NCI-H187 treated with DMSO at 0.1 percent for 48 hours (cell line): ENCODE measurements at places on chromosomes 2 and 18.

DNA sequence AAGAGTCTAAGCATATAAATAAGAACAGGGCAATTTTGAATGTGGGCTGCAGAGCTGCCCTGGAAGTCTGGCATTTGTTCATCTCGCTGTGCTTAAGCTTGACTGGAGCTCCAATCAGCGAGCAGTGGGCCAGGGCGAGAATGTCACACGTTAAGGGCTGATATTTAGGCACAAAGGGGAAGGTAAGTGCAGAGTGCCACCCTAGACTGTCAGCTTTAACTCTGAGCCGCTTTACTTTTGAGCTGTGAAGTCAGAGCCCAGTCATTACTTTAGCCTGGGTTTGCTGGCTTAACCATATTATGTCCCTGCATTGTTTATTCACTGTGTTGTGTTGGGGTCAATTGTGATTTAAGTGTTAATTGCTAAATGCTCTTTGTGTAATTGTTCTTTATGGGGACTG, 236.1 kb upstream of the SIX3 start:
- no peak for DNase-seq

DNA sequence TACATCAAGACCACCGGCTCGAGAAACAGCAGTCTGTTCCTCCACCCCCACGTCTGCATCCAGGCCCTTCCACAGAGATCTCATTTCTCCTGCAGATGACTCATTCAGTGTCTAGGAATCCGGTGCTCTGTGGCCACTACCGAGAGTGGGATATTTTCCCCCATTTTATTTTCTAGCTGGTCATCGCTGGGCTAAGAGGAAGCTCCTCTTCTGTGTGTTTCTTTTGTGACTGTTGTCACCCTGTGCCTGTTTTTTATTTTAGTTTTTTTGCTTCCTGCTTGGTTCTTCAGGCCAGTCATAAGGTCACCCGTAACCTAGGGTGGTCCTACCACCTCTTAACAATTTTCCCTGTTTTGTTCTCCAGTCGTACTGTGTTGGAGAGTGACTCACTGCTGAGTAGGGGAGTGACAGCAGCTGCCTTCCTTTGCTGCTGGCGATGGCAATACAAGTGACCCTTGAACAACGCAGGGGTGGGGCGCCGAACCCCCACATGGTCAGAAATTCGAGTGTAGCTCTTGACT, 6.7 kb downstream of the RAMP1 start:
- no peak for DNase-seq

GRCh38 chr2:97957432-97958183, 38.1 kb downstream of the TMEM131 start:
- no peak for DNase-seq

DNA sequence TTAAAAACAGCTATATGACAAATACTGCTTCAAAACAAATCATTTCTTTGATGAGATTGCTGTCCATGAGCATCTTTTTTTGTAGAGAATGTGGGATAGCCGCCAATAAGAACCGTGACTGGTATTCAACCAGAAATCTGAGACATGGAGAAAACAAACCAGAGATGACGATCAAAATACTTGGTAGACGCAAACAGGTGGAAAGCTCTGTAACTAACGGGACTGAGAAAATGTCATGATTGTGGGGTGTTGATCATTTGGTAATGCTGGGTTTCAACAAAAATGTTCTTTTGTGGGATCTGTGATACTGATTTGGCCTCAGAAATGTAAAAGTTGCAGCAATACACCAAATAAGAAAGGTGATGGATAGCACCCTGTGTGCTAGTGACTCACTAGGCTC, 364.8 kb downstream of the NYAP2 start:
- DNase-seq = no peak

- DNase-seq = no peak
Measured at GRCh38 chr18:62745089-62745751, 29.9 kb downstream of the PHLPP1 start.

GRCh38 chr18:63216516-63217311, 102.9 kb downstream of the BCL2 start:
- DNase-seq = no peak

GRCh38 chr2:121089166-121089510, 195.9 kb downstream of the TFCP2L1 start:
- no peak for DNase-seq

DNA sequence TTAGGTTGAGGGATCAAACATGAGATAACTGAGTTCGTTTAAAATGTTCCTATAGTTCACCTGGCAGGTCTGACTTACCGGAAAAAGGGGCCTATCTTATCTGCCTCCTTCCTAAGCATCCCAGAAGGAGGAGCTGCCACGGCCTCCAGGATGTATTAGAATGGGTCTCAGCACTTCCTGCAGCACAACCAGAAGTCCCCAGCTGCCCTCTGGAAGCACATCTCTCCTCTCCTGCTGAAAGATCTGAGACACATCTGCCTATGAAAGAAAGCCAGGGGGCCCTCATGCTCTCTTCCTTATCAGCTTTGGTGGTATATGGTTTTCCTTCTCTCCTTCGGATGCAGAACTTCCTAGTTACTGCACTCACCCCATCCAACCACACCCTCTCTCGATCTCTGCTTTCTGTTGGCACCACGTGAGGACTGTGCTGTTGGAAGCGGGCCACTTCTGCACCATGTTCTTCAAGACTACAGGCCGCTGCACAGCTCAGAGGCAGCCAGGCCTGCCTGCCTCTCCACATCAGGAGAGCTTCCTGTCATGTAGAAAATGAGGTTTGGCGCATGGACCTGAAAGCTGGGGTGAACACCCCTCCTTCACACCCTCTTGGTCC, 6.5 kb downstream of the IGFBP5 start:
- no peak for DNase-seq

DNA sequence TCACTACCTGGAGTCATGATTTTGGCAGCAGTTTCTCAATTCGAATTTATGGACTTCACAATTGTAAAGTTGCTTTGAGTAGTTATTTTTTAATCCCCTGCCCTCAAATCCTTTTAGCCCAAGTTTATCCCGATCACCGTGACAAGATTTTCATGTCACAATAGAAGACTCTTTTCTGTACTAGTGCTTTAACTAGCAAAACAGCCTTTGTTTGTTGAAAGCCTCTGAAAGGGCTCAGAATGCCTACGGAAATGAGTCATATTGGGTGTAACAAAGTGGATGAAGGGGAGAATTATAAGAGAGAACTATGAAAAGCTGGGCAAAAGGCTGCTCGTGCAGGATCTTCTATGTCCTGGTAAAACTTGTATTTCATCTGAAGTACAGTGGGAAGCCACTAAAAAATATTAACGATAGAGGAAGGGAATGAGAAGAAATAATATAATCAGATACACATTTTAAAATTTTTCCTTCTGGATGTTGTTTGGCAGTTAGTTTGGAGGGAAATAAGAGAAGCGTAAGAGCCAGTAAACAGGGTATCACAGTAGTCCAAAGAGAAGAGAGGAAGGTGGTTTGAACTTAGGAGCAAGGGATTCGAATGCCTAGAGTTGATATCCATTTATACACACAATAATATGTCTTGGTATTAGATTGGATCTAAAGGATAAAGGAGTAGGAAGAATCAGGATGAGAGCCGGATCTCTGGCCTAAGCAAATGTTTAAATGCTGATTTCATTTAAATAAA, 114.9 kb downstream of the GALNT13 start:
- DNase-seq = no peak

- DNase-seq = no peak
Measured at GRCh38 chr2:237359894-237360780, 53.8 kb downstream of the COL6A3 start.

GRCh38 chr2:239409976-239410375, 9.2 kb upstream of the HDAC4 start:
- no peak for DNase-seq

DNA sequence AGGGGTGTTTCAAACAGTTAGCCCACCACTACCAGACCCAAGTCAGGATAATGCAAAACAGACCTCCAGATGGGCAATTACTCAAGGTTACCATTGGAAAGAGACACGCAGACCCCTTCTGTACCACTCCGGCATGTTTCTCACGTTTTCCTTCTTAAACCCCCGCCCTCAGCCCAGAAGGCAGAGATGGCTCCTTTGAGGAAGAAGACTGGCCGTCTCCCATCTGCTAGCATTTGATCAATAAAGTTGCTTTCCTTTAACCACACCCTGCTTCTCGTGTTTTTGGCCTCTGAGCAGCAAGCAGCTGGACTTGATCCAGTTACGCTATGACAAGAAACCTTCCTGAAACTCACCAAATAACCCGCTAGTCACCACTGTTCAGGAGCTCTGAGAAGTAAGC, 1012.4 kb upstream of the GYPC start:
- DNase-seq = no peak

GRCh38 chr2:217186152-217186551, 326.3 kb upstream of the TNP1 start:
- no peak for DNase-seq

- no peak for DNase-seq
Measured at GRCh38 chr18:62767321-62767720, 52.0 kb downstream of the PHLPP1 start.

DNA sequence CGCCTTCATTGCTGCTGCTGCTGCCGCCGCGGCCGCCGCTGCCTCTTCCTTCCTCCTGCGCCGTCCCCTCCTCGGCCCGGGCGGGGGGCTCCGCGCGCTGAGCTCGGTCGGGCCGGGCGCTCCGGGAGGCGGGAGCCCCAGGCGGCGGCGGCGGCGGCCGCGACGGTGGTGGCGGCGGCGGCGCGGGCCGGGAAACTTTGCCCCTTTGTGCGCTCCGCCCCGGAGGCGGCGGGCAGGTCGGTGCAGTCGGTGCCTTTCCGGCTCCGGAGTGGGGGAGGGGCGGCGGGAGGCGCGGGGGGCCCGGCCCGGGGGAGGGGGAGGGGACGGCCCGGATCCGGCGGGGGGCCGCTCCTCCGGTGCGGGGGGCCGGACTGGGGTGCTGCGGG, 205 bp downstream of the TET3 start:
- DNase-seq = no peak

DNA sequence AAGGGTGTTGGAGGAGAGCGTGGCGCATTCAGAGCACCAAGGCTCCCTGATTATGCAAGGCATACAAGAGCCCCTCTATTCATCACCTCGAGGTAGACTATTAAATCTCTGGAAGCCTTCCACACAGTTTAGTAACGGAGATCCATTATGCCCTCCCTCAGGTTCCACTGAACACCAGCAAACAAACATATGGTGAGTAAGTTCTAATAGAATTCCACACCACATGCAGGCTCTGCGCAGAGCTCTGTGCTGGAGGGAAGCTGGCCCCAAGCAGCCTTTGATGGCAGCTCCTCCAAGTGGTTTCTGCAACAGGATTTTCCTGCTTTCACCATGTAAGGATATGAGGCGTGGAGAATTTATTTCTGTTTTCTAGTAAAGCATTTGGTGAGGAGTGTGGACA, 238.6 kb downstream of the C1D start:
- DNase-seq = no peak

- no peak for DNase-seq
Measured at GRCh38 chr2:61281321-61281720, 119.3 kb downstream of the C2orf74 start.

GRCh38 chr2:82852787-82853186, 1606.3 kb downstream of the SUCLG1 start:
- no peak for DNase-seq

- DNase-seq = no peak
Measured at GRCh38 chr2:127400897-127401756, 13.4 kb upstream of the MAP3K2 start.

DNA sequence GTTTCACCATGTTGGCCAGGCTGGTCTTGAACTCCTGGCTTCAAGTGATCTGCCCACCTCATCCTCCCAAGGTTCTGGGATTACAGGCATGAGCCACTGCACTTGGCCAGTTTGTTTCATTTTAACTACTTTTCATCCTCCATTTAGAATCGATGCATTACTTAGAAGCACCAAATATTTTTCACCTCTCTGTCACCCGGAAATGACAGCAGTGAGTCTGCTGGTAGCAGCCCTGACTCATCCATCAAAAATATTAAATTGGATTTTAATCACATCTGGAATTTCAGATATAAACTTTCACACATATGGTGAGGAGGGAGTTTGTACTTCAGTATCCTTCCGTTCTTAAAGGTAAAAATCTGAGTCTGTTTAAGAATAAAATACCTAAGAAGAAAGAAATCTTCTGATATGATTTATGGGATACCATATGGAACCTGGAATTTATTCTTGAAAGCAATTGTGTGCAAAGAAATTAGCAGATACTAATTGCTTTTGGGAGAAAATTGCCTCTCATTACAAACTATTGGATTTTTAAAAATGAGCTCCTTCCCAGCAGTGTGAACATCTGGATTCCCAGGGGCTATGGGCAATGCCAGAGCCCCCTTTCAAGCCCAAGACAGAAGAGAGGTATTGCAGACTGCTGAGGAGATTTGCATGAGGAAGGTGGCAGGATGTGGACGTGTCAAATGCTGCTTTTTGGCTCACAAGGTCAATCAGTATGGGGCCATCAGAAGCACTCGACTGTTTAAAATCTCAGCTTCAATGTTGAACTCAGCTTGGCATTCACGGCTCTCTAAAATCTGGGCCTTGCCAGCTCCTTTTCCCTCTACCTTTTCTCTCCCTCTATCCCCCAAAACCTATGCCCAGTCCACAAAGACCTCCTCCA, 279.5 kb upstream of the SIX2 start:
- no peak for DNase-seq

- no peak for DNase-seq
Measured at GRCh38 chr2:191341436-191341835, 96.2 kb downstream of the MYO1B start.

GRCh38 chr2:42827647-42828486, 35.5 kb upstream of the HAAO start:
- no peak for DNase-seq

GRCh38 chr18:2451556-2451955, 119.7 kb downstream of the METTL4 start:
- no peak for DNase-seq

- no peak for DNase-seq
Measured at GRCh38 chr18:1292167-1292566, 387.5 kb downstream of the ADCYAP1 start.

- no peak for DNase-seq
Measured at GRCh38 chr2:99495115-99495860, 5.5 kb upstream of the REV1 start.
